Natural killer cell treated with Interleukin-12 subunit alpha and Interleukin-12 subunit beta and Interleukin-15 and Interleukin-18, amount 100 ng/mL, for 72 hours (primary cell): ENCODE measurements at places on chromosomes 13 and 19.

DNA sequence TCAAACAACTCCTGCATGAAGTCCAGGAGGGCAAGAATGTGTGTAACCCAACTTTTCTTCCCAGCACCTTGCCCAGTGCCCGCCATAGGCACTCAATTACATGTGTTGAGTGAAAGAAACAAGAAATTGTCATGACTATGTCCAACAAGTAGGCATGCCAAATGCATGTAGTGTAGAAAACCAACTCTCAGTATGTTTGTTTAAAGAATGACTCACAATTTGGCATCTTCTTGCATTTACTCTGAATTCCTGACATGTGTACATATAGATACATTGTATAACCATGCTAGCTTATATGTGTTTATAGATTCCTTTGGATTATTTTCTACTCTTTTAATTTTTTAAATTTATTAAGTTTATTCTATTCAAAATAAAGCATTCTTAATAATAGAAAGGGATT lies 305.0 kb downstream of the EFNB2 start:
- DNase-seq = no peak

GRCh38 chr13:59677966-59678814 lies 485.5 kb downstream of the DIAPH3 start:
- no peak for DNase-seq

DNA sequence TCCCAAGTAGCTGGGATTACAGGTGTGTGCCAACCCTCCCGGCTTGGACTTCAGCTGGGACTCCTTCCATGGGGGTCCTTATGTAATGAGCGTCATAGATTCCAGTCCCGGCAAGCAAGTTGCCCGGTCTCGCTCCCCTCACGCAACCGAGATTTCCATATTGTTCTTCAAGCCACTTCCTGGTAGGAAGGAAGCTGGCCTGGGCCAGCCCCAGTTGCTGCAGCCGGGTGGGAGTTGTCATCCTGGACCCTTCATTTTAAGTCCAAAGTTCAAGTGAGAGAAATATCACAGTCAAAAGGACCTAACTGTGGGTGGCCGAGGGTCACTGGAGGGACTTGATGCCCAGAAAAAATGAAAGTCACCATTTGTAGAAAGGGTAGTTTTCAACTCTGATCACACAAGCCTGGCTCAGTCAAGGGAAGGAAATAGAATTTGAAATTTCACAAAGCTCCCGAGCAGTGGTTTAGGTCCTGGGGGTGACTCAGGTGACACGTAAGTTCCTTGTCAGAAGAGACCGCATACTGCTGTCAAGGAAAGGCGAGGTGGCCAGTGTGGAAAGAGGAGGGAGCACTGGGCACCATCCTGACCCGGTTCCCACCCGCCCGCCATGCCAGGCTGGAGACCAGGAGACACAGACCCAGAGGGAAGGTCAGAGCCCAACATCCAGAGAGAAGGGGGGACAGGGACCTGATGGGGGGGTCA lies 5.3 kb downstream of the FGF21 start:
- DNase-seq = no peak

- no peak for DNase-seq
Observed at GRCh38 chr13:66864627-66865026, 365.5 kb downstream of the PCDH9 start.
